Hypothalamus (tissue), 51 donors: ENCODE measurements at places on chromosomes 3 and 15.

DNA sequence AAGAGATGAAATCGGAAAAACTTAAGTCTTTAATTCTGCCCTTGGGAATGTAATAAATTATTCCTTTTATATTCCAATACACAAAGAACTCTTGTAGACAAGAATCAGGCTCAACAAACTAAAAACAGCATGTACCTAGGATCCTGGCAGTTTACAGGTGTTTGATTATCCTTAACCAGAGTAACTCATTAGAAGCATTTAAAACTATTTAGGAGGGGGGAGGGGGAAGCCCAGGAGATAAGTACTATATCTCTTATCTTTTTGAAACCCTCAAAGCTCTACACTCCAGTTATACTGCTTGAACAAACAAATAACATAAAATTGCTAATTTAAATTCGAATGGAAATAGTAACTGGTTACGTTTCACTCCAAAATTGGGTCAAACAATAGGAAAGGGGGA, 1.9 kb downstream of the CNBP start:
- DNase-seq: no peak

DNA sequence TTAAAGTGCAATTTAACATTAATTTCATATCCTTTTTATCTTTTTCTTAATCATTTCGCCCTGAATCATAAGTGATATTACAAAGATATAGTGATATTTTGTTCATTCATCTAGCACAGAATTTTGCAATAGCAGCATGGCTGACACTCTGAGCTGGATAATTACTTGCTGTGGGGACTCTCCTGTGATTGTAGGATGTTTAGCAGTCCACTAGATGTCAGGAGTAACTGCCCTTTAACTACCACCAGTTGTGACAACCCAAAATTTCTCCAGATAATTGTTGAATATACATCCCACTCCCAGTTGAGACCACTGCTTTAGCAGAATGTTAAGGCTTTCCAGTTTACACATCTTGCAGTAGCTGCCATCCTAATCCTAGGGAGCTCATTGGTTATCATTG, 196.8 kb upstream of the MBNL1 start:
- no peak for DNase-seq

DNA sequence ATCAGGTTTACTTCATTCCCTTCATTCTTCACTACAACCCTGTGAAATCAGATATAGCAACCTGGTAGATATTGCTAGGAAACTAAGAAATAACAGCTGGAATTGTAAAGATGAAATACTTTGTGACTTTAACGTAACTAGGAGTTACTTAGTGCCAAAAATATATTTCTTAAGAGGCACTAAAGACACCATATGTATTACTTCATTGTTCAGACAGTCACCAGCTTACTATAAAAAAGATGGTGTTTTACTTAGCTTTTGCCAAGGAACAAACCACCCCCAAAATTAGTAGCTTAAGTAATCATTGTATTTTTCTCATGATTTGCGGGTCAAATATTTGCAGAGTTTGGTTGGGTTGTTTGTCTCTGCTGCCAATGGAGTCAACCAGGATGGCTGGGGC, 62.5 kb downstream of the PROS1 start:
- DNase-seq: no peak

DNA sequence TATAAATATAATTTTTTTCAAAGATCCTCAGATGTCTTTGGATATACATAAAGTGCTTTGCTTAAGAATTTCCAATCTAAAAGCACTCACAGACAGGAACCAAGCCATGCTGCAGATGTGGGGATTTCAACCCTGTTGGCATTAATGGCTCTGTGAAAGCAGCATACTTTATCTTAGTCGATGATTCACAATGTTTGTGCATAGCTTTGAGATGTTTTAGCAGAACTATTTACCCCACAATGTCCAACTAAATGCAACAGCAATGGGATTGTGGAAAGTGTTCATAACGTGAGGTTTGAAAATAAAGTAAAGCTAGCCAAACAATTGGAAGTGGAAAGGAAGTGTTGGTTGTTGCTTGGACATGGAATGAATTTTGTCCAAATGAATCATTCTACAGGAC, 371.4 kb downstream of the SOX2 start:
- DNase-seq: no peak

GRCh38 chr3:196202516-196202970, 8.7 kb downstream of the ZDHHC19 start:
- peak; percentile 50 for DNase-seq

DNA sequence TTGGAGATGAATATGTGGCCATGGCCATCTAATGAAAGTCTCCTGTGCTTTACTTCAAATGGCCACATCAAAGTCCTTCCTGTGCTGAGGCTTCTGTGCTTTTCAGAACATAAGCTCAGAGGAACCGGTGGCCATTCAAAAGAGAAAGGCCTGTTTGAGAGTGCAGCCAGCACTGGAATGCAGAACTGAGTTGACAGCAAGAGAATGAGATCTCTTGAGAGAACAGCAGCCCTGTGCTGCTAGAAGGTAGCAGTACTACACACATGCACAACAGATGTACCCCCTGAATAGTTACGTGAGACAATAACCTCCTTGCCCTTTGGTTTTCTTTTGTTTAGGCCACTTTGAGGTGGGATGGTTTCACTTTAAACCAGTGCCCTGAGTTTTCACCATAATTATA, 292.5 kb downstream of the PTPRG start:
- DNase-seq: no peak

GRCh38 chr3:140151321-140151720, 216.3 kb downstream of the CLSTN2 start:
- no peak for DNase-seq

- no peak for DNase-seq
These were observed 38.2 kb downstream of the VPS13C start for GRCh38 chr15:62021991-62022600.

GRCh38 chr3:150454085-150454484, 46.0 kb downstream of the TSC22D2 start:
- DNase-seq: no peak

DNA sequence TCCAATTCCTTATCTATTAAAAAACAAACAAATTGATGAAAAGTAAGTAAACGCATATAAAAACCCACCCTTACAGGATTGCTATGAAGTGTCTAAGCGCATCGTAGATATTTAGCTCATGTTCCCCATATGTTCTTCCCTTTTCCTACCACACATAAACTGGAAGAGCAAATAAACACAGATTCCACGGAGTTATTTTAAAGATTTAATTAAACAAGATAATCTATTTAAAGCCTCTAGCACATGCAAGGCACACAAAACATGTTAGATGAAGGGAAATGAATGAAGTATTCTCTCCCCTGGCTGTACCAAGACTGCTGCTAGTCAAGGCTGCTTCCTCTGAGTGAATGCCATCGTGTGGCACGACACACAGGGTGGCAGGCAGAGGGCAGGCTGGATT, 78.4 kb upstream of the FGF12 start:
- no peak for DNase-seq

DNA sequence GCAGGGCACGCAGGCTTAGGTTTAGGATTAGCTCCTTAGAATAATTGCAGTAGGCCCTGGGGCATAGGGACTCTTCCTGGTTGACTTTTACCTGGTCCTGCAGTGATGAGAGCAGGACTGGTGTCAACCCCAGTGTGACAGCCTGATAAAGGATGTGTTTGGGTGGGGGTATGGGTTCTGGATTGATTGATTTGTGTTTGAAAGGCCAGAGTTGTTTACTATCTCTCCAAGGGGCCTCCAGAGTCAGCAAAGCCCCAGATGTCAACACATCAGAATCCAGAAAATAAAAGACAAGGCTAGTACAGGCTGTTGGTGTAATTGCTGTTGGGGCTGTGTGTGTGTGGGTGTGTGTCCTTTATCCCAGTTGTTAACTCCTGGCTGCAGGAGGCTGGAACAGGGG, 122.3 kb downstream of the CHRNA7 start:
- DNase-seq: no peak

GRCh38 chr15:85563731-85564130, 183.3 kb downstream of the AKAP13 start:
- no peak for DNase-seq

GRCh38 chr3:17423786-17424536, 318.5 kb downstream of the TBC1D5 start:
- no peak for DNase-seq

DNA sequence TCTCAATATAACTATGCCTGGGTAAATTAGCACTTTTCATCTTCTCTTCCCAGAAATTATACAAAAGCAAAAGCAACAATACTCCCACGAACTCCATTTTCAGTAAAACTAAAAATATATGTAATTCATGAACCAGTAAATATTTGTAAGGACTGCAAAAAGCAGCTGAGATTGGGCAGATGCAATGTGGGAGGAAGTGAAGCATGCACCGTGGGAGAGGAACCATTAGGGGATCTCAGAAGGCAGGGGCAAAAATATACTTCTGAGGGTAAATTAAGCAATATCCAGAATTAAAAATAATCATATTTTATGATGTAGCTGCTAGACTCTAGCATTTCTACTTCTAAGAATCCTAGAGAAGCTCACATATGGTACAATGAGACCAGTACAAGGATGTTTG, 20.2 kb downstream of the CFAP91 start:
- no peak for DNase-seq

GRCh38 chr3:182036382-182036781, 324.7 kb downstream of the SOX2 start:
- DNase-seq: no peak

DNA sequence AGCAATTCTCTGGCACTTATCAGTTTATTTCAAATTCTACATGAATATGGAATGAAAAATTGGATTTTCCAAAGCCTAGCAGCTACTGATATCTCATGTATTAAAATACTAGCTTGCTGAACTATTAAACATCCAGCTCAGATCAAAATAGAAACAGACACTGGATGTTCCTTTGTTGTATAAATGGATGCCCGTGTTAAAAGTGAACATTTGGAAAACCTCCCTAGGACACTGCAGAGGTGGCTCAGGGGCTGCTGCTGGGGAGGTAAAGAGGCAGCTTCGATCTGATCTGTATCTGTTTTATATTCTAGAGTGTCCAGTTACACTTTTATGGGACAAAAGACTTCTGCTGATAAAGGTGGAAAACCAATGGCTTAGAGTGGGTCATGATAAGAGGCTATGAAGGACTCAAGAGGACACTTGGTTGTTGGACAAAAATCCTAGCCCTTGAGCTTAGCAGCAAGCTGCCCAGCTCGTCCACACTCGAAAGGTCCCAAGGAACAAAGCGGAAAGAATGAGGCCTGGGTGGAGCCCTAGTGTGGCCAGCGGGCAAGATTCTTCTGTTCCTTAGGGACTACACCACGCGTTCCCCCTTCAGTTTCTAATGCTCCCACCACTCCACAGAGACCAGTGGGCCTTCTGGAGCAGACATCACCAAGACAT, 9.9 kb downstream of the MESD start:
- no peak for DNase-seq

GRCh38 chr3:175374705-175375104, 515.6 kb downstream of the NAALADL2 start:
- no peak for DNase-seq

GRCh38 chr3:171334465-171334811, 125.8 kb downstream of the TNIK start:
- no peak for DNase-seq

- DNase-seq: no peak
These were observed 344.2 kb upstream of the MCTP2 start for GRCh38 chr15:93887151-93887550.

DNA sequence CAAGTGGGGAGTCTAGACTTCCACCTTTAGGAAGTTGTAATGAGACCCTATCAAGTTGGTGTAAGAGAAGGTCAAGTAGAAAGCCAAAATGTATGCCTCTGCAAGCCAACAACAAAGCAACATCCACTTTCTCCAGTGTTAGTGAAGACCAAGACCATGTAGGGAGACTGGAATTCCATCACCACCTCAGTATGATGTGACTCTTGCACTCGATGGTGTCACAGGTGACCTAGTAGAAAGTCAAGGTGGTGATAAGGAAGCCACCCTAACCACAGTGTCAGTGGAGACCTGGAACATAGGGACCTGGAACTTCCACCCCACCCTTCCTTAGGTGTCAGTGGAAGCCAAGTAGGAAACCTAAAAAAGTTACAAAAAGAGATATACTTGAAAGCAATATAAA, 278.1 kb upstream of the KCNMB2 start:
- no peak for DNase-seq

GRCh38 chr3:141789281-141789680, 26.1 kb downstream of the GRK7 start:
- DNase-seq: no peak

DNA sequence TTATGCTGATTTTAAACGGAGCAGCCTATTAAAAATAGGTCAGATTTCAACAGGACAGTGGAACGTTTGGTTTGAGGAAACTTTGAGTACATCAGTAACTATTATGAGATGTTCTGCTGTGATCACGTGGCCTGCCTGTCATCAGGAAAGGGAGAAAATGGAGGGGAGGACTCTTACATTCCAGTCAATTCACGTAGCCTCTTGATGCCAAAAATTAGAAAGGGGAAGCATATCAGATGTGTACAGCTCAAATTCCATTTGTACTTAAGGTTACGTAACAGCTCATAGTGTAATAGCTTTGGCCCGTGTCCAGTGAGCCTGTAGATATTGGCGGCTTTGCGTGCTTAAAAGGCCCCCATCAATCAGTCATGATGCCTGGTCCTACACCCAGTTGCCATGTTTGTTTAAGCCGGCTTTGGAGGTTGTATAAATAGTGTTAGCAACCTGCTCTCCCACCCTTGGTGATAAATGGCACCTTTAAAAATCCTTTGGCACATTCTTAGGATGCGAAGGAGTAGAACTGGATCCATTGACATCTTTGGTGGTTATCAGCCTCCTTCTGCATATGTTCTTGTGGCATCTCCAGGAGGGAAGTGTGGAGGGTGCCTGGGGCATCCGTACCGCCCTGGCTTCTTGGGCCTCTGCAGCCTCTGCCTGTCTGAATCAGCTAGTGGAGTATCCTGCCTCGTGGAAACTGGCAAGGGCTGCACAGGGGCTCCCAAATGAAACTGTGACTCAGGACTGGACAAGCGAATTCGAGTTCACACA, 163.9 kb downstream of the THSD4 start:
- no peak for DNase-seq

DNA sequence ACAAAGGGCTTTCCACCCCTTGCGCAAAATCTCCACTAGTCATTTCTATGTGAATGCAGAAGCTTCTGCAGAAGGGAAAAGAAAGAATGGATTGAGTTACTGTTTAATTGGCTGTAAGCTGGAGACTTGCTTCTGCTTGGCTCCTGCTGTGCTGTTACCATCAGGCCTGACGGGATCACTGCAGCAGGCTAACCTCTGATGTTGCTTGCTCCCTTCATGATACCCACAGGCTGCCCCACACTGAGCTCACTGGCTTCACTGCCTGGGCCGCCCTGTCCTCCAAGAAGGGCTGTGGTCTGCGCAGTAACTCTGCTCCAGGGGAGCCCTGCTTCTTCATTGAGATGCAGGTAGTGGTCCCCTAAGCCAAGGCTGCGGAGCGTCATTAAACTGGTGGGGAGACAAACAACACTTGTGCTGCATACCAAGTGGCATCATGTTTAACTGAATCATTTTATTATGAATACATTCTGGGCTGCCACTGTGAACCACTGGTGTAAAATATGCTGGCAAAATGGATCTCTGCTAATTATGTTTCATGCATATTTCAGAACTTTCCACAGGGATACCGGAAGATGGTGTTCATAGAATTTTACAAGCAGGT, 78.6 kb downstream of the WDR49 start:
- DNase-seq: peak; percentile 20

- DNase-seq: peak; percentile 14
These were observed 61.5 kb upstream of the GRM7 start for GRCh38 chr3:6799264-6799915.
